ENCODE measurements at places on chromosomes 3 and 15.

- no peak for DNase-seq
These were observed 38.4 kb upstream of the GOLGA8J start for GRCh38 chr15:30044377-30044776.

- no peak for DNase-seq
These were observed 136.0 kb downstream of the ATP10A start for GRCh38 chr15:25727116-25727515.

- no peak for DNase-seq
These were observed 19.1 kb downstream of the USP3 start for GRCh38 chr15:63523306-63523990.

GRCh38 chr3:38021196-38021595 lies 8.2 kb downstream of the PLCD1 start:
- no peak for DNase-seq

GRCh38 chr3:64125561-64125960 lies 99.7 kb downstream of the PRICKLE2 start:
- no peak for DNase-seq

- no peak for DNase-seq
These were observed 246.3 kb upstream of the SEMA6D start for GRCh38 chr15:47470983-47471382.

DNA sequence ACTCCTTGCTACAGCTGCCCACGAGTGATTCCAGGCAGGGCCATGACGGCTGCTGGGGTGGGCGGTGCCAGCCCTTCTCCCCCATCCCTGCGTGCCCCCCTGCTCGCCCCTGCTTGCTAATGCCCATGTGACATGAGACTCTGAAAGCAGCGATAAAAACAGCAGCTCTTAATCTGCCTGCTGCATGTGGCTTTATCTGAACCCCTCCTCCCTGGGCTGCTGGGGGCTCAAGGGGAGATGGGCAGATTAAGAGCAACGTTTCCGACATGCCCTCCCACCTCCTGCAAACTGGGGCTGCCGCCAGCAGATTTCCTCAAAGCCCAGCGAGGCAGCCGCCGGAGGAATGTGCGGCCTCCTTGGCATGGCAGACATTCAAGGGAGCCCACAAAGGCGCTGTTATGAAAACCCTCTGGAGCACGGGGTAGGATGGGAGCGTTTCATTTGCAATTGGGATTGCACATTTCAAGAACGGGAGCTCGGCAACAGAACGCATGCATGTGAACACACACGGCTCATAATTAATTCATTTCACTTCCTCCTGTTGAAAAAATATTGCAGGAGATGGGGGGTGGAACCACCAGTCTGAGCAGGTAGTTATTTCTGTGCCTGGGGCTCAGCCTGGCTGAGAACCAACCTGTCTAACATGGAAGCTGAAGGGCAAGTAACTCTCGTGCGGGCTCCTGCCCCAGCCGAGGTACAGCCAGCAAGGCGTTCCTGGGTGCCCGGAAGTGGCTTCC lies 504.2 kb upstream of the PROK2 start:
- no peak for DNase-seq

GRCh38 chr3:69696367-69696766 lies 42.9 kb upstream of the MITF start:
- DNase-seq = no peak

All from activated naive CD4-positive, alpha-beta T cell (primary cell).